EL (cell line): ENCODE measurements at places on chromosomes 3 and 15.

DNA sequence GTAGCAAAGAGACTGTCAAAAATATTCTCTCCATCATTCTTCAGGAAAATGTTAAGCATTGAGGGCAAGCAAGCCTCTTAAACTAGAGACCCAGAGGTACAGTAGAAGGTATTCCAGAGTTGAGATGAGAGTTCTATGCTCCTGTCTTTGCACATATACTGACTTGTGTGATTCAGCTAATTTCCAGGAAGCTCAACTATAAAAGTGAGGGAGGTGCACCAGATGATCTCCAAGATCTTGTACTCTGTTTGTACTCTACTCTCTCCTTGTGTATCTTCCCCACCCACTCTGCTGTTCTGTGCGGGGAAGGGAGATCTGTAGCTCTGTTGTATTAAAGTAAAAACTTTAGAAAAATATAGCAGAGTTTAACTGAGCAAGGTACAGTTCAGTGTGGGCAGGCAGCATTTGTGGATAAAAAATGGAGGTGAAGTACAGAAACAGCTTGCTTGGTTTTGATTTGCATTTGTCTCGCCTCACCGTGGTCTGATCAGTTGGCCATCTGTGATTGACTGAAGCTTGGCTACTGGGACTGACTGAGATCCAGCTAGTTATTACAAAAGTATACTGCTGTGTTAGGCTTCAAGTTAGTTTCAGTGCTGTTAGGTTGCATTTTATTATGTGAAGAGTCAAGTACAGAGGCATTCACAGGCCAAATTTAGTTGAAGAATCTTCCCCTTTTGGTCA lies 463.1 kb upstream of the GOLIM4 start:
- DNase-seq = no peak

GRCh38 chr3:61730056-61730455 lies 168.7 kb downstream of the PTPRG start:
- no peak for DNase-seq

GRCh38 chr3:44982817-44983216 lies 6.8 kb downstream of the EXOSC7 start:
- DNase-seq = no peak

DNA sequence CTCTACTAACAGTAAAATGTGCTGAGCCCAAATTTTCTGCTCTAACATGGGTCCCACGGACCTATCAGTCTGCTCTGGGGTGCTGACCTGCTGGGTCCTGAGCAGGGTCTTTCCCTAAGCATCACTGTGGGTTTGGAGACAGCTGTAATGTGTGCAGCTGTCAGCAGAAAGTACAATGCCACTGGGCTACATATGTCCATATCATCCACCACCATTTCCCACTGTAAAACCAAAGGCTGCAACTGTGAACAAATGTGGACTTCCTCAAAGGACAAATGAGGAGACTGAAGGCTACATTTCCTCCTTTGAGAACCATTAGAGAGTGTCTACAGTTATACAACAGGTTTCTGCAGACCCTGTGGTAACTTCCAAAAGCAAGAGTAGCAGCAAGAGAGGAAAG lies 33.8 kb upstream of the IP6K2 start:
- DNase-seq = no peak

DNA sequence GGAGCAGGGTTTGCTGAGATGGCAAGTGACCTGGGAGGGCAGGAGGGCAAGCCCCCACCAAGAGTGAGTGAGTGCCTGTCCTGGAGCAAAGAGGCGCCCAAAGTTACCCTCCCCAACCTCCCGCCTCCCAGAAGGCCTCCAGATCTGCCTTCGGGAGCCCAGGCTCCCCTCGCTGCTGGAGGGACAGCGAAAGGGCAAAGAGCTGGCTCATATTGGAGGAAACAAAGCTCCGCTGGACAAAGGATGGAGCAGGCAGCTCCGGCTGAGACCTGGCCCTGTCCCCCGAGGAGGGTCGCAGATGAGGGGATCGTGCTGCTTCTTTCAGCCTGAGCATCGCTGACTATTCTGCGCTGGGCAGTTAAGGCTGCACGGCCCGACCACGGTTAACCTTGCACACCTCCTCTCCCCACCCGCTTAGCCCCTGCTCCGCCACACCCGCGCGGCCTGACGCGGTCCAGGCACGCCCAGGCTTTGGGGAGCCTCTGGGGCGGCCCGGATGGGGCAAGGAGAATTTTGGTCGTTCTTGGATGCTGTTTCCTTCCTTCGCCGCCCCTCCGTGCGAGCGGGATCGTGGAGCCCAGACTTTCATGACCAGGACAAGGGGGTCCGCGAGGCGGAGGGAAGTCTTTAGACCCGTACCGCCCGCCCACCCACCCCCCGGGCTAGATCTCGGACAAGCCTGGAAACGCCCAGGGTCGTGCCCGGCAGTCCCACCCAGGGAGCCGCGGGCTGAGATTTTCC lies 651 bp downstream of the PLCD1 start:
- DNase-seq = no peak
